Fibroblast of lung (primary cell): ENCODE measurements at places on chromosomes 1 and 21. TPM values are rescaled to one million over a fixed set of nuclear protein-coding genes. Genes with fewer than 3 reads are reported as not detected.

XKR8 gene
- 4.4 and 9.2 TPM in 2 replicates for total RNA-seq

SERTAD4 gene
- under 0.01 and 0.17 TPM in 2 replicates for total RNA-seq

PLPPR5 gene
- total RNA-seq = under 0.01 TPM in 1 of 2 replicates, not detected in the other

- no peak overlapping the region for H3K27ac ChIP-seq
- H3K4me1 ChIP-seq = no peaks in the 10 kb centered on the region
- H3K36me3 ChIP-seq = no peaks in the 10 kb centered on the region
- no peak overlapping the region for H3K4me3 ChIP-seq
Measured at GRCh38 chr1:157193219-157193618, 55.0 kb upstream of the ETV3 start.

DNA sequence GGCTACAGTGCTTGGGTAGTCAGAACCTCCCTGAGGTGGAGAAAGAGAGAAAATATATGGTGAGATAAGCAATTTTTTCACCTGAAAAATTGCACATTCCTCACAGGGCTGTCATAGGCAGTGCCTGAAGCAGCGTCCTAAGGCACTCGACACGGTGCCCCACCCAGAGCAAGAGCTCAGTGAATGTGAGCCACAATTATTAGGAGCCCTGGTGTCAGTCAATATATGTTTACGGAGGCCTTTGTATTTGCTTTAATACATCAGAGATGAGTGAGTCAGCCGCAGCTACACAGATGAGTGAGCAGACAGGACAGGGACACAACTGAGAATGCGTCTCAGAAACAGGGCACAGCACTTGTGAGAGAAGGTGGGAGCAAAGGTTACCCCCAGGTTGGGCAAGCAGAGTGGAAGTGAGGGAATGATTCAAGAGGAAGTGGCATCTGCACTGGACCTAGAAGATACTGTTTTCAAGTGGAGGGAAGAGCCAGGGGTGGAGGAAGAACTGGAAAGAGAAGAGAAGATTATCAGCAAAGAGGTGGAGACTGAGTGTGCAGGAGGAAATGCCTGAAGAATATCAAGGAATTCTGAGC is 5.2 kb upstream of the PIGC start:
- no peaks in the 10 kb centered on the region for H3K36me3 ChIP-seq
- peaks cover 2% of the 10 kb centered on the region for H3K4me1 ChIP-seq
- H3K4me3 ChIP-seq = no peak overlapping the region
- DNase-seq = peak; percentile 29
- H3K27ac ChIP-seq = no peak overlapping the region
- no peaks in the 10 kb centered on the region for H3K27me3 ChIP-seq

DNA sequence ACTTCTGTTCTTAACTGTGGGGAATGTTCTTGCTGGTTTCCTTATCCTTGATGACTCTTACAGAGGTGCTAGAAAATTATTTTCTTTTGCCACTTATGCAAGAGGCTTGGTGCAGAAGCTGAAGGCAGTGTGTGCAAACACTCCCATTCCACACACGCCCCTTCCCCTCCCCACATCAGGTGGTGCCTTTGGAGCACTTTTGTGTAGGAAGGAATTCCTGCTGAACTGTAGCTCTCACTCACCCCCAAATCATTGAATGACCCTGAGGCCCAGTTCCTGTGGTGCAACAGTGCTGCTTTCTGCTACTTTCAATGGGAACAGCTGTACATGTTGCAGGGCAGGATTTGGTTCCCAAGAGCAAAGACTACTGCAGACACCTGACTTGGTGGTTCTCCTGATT is 101.8 kb downstream of the CD247 start:
- no peak for DNase-seq
- H3K36me3 ChIP-seq = peaks cover 2% of the 10 kb centered on the region
- H3K27me3 ChIP-seq = no peaks in the 10 kb centered on the region
- H3K4me1 ChIP-seq = no peaks in the 10 kb centered on the region

DNA sequence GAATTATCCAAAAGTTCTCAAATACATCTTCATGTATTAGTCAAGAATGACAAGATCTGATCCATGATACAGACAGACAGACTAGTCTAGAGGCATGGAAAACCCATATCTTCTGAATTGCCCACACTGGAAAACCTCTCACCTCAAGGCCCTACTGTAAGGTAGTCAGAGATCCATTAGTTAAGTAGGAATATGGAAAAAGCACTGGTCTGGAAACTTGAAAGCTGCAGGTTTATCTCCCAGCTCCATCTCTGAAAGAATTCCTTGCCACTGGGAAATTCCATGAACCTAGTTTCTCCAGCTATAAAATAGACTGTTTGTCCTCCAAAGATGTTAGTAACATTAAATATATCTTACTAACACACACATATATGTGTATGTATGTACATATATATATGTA is 169.2 kb downstream of the AKT3 start:
- H3K27ac ChIP-seq = no peak overlapping the region
- H3K4me3 ChIP-seq = no peak overlapping the region
- no peaks in the 10 kb centered on the region for H3K4me1 ChIP-seq

DNA sequence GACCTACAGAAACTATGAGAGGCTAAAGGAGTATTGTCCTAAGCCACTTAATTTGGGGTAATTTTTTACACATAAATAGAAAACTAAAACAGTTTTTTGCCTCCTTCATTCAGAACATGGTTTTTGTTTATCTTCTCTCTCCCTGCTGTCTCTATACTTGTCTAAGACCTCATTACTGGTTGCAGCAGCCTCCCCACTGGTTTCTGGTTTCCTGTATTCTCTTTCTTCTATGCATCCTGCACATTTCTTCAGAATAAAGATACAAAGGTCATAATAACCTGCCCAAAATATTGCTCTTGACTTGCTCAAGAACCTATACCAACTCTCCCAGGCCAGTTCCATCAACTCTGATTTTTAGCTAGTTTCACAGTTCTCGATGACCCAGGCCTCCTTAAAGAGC is 19.8 kb upstream of the BOLA1 start:
- H3K36me3 ChIP-seq = no peaks in the 10 kb centered on the region
- H3K4me3 ChIP-seq = no peak overlapping the region
- H3K4me1 ChIP-seq = no peaks in the 10 kb centered on the region
- H3K27me3 ChIP-seq = no peaks in the 10 kb centered on the region
